Vagina (tissue), 2 donors: ENCODE measurements at places on chromosomes 16 and 17.

DNA sequence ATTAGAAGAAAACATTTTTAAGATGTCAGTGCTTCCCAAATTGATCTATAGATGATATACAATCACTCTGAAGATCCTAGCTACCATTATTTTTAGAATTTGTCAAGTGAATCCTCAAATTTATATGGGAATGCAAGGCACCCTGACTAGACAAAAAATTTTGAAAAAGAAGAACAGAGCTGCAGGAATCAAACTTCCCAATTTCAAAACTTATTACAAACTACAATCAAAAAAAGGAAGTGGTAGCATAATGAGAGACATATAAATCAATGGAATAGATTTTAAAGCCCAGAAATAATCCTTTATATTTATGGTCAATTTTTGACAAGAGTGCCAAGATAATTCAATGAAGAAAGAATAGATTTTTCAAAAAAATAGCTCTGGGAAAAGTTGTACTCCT is 198.3 kb upstream of the KCNJ16 start:
- DNase-seq, result no peak

DNA sequence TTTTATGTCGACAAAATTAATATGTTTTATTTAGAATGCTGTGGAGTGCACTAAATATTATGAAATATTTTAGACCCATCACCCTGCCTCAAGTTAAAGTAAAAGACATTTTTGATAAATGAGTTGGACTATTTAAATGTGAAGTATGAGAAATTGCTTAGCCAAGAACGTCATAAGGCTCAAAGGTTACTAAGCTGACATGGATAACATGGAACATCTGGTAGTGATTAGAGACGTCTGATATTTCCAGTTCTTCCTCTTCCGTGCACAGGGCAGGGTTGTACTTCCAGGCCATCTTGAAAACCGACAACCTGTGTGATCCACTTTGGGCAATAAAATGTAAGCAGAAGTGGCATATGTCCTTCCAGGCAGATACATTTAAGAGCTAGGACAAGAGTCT is 7.2 kb upstream of the CCL8 start:
- DNase-seq, result peak; percentile 79

- DNase-seq, result no peak
Observed at GRCh38 chr17:32298298-32298697, 32.7 kb downstream of the RHBDL3 start.

DNA sequence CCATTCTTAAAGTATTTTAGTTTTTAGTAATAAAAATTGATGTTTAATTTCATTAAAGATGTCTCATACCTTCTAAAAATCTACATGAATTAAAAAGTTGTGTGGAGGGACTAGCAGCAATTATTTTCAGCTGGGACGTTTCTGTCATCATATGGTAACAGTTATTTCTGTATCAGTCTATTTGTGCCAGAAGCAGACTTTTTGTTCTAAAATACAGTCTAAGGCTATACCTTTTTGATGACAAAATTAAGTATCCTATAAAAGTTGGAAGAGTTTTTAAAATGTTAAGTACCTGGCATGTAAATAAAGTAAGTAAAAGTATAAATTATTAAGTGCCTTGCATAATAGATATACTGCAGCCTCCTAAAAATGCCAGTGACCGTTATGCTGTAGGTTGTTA is 5.9 kb downstream of the TAOK1 start:
- DNase-seq, result no peak

GRCh38 chr17:68184816-68185436 is 62.9 kb upstream of the AMZ2 start:
- no peak for DNase-seq

DNA sequence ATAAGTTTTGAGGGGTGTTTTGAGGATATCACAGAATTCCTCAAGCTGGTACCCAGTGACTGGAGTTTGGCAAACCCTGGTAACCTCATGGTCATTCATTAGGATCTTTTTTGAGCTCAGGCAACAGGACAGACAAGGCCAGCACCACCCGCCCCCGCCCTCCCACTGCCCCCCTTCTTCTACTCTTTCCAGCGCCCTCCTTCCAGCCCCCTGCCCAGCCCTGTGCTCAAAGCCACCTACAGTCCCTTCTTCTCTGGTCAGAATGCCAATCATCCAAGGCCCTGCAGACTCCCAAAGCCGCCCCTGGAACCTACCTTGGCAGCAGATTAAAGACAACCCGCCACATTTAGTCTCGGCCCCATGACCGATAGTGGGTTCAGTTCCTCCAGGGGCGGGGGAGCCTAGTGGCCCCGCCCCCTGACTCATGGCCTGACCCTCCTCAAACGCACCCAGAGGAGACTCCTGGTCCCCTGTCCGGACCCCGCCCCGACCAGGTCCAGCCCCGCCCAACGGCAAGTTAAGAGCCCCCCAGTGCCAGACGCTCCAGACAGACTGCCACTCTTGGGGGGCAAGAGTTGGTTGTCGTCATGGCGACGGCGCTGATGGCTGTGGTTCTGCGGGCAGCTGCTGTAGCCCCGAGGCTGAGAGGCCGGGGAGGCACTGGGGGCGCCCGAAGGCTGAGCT is at the start of gene NAGS:
TSS of gene NAGS (plus strand) at position 546 of the 684 bp plus-strand sequence. CDS start at position 588, 42 bp downstream.
- DNase-seq, result no peak

GRCh38 chr17:50252781-50253180 is 21.5 kb upstream of the TMEM92 start:
- no peak for DNase-seq

- no peak for DNase-seq
Observed at GRCh38 chr17:81018044-81018802, 16.7 kb upstream of the BAIAP2 start.

- DNase-seq, result no peak
Observed at GRCh38 chr16:81185416-81185815, 53.1 kb upstream of the BCO1 start.

- no peak for DNase-seq
Observed at GRCh38 chr16:17159617-17160016, 311.1 kb downstream of the XYLT1 start.
